ENCODE measurements at places on chromosomes 6 and 20. TPM values are rescaled to one million over a fixed set of nuclear protein-coding genes. Genes with fewer than 3 reads are reported as not detected.

RNF217 gene
- 8.1 TPM for total RNA-seq

PNISR gene
- 64.9 TPM for total RNA-seq

ZNF341 gene
- 1.8 TPM for total RNA-seq

HFE gene
- 8.8 TPM for total RNA-seq

NOX3 gene
- total RNA-seq, result not detected

PRND gene
- not detected for total RNA-seq

ARMC12 gene
- total RNA-seq, result 0.20 TPM

NAA20 gene
- 40.5 TPM for total RNA-seq

F13A1 gene
- total RNA-seq, result not detected

ARMH2 gene
- not detected for total RNA-seq

SIRPD gene
- total RNA-seq, result not detected

CDH26 gene
- under 0.01 TPM for total RNA-seq

PRDM13 gene
- total RNA-seq, result not detected

RIPPLY2 gene
- 1.4 TPM for total RNA-seq

SUN5 gene
- total RNA-seq, result not detected

PTK6 gene
- under 0.01 TPM for total RNA-seq

PPP1R3G gene
- total RNA-seq, result 1.8 TPM

NMBR gene
- total RNA-seq, result 0.37 TPM

TMEM244 gene
- 0.78 TPM for total RNA-seq

SPTLC3 gene
- total RNA-seq, result 10.0 TPM

FOXF2 gene
- total RNA-seq, result 5.5 TPM

KCNB1 gene
- total RNA-seq, result under 0.01 TPM

WASF1 gene
- 11.7 TPM for total RNA-seq

AFG1L gene
- total RNA-seq, result 5.1 TPM

GABBR1 gene
- 13.1 TPM for total RNA-seq

HRH3 gene
- not detected for total RNA-seq

R3HDML gene
- not detected for total RNA-seq

ADTRP gene
- 1.8 TPM for total RNA-seq

COL10A1 gene
- total RNA-seq, result 6.6 TPM

HSPA12B gene
- 0.98 TPM for total RNA-seq

CST9 gene
- total RNA-seq, result not detected

STMND1 gene
- total RNA-seq, result not detected

SRC gene
- 16.2 TPM for total RNA-seq

FLRT3 gene
- total RNA-seq, result 0.78 TPM

RSPO3 gene
- not detected for total RNA-seq

TRIM40 gene
- not detected for total RNA-seq

ZNF512B gene
- total RNA-seq, result 8.1 TPM

LPA gene
- not detected for total RNA-seq

OR2J3 gene
- not detected for total RNA-seq

RAET1L gene
- total RNA-seq, result not detected

PGK2 gene
- not detected for total RNA-seq

SYCP2 gene
- 0.37 TPM for total RNA-seq

MTO1 gene
- 32.0 TPM for total RNA-seq

All from subcutaneous preadipocyte (primary cell).